Activated CD4-positive, CD25-positive, alpha-beta regulatory T cell treated with anti-CD3 and anti-CD28 coated beads, Interleukin-2, amount 50 U/mL, for 72 hours (primary cell): ENCODE measurements at places on chromosomes 6 and 20.

GRCh38 chr20:18678549-18679419 lies 90.9 kb downstream of the DTD1 start:
- DNase-seq = no peak

DNA sequence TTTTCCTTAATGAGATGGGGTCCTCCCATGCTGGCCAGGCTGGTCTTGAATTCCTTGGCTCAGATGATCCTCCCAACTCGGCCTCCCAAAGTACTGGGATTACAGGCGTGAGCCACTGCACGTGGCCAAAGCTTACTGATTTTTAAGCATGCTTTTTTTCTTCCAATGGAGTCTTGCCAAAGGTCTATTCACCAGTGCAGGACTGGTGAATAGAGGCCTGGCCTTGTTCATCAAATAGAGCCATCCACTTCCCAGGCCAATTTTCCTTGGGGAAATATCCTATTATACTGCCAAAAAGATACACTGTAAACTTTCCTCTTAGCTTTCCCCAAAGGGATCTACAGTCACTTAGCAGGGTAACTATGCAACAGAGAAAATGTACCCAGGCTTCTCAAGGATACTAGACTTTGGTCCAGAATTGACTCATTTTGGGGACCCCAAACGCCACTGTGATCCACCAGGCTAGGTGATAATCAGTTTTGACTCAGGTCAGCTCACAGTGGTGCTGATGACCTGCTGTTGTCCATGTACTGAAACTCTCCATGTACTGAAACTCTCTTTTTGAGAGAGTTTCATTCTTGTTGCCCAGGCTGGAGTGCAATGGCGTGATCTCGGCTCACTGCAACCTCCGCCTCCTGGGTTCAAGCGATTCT lies 91.8 kb downstream of the REPS1 start:
- DNase-seq = no peak

DNA sequence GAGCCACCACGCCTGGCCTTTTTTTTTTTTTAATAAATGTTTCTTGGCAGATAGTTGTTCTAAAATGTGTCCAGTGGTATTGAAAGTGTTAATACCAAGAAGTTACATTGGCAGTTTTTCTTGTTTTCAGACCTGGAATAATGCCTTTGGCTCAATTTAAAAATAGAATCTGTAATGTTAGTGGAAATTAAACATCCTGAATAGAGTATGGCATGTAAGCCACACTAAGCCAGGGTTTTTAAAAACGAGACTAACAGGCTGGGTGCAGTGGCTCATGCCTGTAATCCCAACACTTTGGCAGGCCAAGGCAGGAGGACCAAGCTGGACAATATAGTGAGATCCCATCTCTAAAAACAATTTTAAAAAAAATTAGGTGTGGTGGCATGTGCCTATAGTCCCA lies 25.3 kb downstream of the MCM8 start:
- DNase-seq = no peak

DNA sequence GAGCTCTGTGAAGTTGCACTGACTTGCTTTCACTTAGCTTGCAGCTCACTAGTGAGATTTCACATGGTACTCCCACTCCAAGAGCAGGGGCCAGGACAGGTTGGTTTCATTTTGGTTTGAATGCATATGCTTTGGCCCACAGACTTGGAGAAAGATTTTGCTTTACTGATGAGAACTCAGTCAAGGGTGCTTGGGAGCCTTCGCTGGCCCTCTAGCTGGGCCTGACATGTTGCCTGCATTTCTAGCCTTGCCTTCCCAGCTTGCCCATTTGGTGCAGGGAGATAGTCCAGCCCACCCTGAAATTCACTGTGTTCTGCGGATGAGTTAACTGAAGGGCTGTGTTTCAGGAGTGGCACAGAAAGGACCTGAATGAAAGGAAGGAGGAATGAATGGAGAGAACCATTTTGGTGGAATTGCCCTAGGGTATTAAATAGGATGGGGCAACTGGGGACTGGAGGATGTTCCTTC lies 1.9 kb downstream of the SGK1 start:
- no peak for DNase-seq

DNA sequence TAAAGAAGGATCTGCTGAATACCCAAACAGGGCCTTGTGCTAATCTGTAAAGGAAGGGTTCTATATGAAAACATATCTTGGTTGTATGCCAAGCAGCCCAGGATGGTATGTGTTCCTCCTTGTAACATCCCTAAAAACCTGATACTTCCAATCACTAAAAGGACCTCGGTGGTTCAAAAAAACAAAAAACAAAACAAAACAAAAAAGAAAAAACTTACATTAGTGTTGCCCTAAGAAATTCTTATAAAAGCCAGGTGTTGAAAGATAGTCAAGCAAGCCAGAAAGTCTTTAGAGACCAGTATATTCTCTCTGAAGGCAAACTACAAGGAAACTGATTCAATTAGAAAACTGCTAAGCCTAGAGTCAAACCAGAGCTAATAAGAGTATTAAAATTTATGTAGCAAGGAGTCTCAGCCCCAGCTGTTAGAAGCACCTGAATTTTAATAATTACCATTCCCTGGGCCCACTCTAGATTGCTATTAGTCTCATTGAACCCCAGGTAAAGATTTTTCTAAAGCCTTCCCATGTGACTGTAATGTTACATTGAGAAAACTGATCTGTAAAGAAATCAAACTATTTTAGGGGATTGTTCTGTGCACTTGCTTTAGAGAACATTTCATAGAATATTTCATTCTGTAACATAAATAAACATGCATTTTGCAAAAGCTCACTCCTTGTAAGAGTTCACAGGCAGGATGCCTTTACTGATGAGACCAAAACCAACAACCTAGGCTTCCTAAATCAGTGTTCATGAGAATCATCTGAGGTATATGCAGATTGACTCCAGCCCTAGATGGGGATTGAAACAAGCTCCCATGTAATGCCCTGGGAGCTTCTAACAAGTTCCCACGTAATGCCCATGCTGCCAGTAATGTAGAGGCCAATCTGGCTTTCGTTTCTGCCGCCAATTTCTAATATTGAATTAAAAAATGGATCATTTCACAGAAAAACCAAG lies 95.2 kb upstream of the BTN3A2 start:
- DNase-seq = no peak

GRCh38 chr6:139641376-139641775 lies 266.9 kb upstream of the CITED2 start:
- DNase-seq = no peak

DNA sequence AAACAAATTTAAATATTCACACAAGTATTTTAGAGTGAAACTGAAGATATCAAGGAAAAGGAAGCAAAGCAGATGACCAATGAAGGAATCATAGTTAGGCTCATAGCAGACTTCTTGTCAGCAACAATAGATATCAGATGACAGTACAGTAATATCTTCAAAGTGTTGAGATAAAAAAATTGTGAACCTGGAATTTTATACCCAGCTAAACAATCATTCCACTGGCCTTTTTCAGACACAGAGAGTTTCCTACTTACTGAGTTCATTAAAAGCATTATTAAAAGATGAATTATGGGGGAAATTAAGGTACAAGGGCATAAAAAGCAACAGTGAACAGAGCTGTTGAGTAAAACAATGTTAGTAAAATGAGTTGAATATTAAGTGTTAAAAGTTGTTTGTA lies 254.6 kb downstream of the UST start:
- DNase-seq = no peak

GRCh38 chr6:39561536-39562266 lies 163.5 kb downstream of the KIF6 start:
- DNase-seq = no peak

DNA sequence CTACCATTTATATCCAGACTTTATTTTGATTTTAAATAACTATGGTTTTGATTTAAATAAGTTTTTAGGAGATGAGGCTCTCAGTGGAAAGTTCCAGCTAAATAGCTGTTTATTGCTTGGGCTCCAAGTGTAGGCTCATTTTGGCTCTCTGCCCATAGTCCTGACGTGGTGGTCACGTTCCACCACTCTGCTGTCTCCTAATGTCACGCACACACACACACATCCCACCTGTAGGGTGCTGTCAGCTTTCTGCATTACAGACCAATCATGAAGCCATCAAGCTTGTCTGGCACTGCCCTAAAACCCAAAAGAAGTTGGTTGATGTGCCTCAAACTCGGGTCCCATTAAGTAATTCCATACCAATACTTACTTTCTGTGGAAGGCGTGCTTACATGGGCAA lies 45.4 kb downstream of the PANK2 start:
- DNase-seq = no peak

DNA sequence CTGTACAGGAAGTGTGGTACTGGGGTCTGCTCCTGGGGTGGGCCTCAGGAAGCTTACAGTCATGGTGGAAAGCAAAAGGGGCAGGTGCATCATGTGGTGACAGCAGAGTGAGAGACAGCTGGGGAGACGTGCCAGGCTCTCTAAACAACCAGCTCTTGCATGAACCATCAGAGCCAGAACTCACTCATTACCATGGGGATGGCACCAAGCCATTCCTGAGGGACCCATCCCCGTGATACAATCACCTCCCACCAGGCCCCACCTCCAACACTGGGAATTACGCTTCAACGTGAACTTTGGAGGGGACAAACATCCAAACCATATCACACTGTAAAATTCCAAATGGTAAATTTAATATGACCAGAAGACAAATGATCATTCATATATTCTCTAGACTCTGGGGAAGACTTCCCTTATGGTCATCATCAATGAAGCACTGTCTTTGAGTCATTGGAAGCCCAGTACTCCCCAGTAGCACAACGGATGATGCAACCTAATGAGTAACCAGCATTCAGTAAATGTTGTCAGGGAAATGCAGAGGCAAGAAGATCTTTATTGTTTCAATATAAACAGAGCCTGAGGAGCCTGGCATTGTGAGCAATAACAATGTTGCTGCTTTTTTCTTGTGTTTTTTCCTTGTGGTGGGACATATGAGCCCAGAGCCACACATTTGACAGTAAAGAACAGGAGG lies 48.2 kb upstream of the RALY start:
- no peak for DNase-seq

DNA sequence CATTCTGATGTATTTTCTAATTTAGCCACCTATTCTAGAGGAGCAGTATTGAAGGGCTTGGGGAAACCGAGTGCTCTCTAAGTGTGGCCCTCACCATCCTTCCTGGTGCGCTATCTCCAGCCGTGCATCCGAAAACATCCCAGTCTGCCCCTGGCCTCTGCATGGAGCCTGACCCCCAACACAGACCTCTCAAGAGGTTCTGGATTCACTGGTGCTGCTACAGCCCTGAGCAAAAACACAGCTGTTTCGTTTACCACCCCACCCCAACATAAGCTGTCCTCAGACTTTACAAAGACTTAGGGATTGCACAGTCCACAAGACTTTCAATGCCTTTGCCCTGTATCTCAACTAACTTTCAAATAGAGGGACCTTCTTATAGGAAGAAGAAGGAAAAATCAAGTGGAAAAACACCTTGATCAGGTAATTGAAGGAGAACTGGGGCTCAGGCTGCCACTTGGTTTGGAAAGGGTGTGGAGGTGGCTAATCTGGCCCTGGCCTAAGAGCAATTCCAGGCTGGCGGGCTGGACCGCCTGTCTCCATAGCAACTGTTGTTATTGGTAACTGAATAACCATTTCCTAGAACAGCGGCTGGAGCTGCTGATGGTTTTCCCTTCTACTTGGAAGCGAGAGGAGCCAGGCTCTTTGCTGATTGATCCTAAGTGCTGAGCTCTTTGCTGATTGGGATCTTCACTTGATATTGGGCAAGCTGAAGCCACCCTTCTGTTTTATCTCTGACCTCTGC lies 90.2 kb upstream of the TOX2 start:
- DNase-seq = no peak

DNA sequence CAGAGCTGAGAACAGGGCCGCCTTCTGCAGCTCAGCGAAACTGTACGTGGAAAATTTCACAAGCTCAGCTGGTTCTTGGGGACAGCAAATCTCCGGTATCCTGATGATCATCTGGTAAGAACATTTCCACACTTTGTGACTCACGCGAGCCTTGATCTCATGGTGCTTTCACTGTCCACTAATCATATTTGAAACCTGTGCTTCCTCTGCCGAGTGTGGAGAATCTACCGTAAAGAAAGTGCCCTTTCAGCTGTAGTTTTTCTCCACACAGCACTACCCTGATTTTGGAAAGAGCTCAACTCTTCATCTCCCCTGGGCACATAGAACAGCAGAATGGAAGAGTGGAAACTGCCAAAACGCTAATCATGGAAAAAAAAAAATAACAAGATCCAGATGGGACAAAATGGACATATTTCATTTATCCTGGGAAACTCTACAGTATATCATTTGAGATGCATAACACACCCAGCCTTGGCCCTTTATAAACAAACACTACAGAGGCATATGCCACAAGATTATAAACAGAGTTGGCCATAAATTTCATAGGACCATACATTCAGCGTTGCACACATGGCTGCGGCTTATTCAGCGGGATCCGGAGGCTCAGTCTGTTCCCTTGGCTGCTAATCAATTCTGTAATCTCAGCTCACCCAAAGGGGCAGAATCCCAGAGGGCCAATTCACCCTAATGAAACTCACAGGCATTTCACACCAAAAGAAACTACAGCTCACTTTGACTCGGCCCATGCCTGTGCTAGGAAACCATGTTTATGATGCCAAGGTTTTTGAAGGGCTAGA lies 434.5 kb downstream of the HDGFL1 start:
- DNase-seq = no peak

DNA sequence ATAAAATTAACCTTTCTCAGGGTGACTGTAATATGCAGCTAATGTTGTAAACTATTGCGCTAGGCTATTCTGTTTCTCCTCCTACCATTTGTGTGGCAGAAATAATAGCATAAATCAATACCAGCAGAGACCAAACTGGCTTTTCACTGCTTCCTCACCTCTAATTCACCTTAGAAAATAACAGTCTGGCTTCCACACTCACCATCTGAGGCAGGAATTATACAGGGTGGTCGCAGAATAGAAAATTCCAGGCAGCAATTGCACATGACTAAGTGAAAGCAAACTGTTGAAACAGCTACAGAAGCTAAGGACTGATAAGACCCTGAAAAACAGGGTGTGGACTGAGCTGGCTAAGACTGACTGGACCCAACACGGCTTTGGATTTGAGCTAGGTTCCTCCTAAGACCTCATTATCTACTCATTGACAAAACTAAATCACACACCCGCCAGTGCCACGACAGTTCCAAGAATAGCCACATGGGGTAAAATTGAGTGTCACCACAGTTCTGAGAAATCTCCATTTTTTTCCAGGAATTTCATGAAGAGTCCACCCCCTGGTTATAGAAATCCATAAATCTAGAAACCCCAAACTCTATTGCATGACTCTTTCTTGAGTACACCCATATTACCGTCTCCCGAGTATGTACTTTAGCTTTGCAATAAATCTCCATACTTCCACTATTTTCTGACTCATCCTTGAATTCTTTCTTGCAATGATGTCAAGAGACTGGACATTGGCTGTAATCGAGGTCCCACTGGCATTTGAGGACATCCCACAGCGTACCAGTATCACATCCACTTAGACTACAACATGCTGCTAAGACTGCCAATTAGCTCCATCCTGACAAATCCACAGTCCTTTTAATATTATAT lies 60.9 kb upstream of the KCNQ5 start:
- DNase-seq = no peak

DNA sequence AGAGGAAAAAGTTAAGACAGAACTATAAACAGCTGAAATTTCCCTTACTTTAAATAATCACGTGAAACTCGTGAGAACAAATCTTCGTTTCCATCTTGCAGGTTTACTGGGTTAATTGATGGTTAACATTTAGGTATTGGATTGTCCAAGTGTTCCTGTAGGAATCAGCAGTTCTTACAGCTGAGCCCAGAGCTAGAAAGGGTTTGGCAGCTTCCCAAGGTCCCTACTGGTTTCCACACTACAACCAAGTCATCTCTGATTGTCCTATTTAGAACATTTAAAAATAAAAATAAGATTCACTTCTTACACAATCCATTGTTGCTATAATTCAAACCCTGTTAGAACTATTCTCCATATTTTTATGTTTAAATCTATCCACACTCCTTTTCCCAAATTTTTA lies 15.8 kb downstream of the MPC1 start:
- no peak for DNase-seq
